Fibroblast of villous mesenchyme (primary cell): ENCODE measurements at places on chromosomes 2 and 18.

- no peak for DNase-seq
These were observed 653.0 kb upstream of the CHAC2 start for GRCh38 chr2:53114582-53114981.

- DNase-seq = no peak
These were observed 28.0 kb downstream of the DNER start for GRCh38 chr2:229686122-229686919.

DNA sequence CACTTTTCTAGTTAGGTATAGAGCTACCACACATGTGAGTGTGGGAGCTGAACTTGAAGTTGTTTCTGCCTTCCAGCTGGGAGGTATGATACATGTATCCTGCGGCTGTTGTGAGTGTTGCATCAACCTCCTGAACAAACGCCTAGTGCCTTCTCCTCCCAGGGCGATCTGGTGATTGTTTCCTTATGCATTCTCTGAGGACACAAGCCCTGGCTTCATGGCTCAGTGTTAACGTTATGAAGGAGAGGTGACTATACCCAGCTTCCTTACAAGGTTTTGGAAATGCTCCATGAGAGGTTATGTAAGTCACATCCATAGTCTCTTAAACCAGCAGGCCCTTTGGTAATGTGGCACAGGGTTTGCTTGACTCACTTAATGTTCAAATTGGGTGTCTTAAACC lies 64.9 kb downstream of the SPRED2 start:
- peak; percentile 96 for DNase-seq

DNA sequence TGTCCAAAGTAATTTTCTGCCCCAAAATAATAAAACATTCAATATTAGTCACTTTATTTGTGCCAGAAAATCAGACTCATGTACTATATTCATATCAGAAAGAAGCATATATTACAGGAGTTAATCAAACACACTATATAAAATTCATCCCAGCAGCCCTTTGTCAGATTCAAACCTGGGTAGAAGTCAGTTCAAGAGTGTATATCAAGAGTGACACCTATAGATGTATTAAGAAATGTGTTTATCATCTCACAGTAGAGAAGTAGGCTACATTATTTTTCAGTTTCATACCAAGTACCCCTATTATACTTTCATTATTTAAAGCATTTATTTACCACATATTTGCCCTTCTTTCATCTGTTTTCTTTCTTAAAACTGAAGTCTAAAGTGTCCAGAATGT lies 193.2 kb upstream of the DDX18 start:
- DNase-seq = no peak

GRCh38 chr2:138329591-138329990 lies 172.0 kb upstream of the SPOPL start:
- DNase-seq = no peak

DNA sequence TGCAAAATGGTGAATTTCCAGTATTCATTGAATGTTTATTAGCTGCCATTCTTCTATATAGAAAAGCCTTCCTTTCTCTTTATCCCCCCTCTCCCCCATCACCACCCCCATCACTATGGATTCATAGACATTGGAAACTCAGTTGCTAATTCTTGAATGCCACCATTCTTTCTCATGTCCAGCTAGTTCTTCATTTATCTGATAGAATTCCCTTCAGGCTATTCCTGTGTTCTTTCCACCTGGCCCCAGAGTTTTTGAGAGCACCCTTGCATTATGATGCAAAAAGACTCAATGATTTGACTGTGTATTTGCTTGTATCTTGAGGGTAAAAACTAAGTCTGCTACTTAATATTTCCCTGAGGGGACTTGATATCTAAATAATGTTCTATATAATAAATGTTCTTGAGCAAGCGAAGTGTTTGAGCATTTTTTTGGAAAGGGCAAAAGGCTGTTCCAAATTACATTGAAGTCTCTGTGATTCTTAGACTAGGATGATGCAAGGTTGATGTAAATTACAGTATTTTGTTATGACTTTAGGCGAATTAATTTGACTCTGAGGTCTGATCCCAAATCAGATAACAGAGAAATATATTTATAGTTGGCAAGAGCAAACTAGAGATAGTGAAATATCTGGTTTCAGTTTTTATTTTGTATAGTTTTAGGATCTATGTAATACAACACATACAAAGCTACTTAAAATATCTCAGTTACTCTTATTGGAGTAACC lies 18.8 kb upstream of the SOS1 start:
- peak; percentile 46 for DNase-seq
